ENCODE measurements at places on chromosomes 1 and 21.

DNA sequence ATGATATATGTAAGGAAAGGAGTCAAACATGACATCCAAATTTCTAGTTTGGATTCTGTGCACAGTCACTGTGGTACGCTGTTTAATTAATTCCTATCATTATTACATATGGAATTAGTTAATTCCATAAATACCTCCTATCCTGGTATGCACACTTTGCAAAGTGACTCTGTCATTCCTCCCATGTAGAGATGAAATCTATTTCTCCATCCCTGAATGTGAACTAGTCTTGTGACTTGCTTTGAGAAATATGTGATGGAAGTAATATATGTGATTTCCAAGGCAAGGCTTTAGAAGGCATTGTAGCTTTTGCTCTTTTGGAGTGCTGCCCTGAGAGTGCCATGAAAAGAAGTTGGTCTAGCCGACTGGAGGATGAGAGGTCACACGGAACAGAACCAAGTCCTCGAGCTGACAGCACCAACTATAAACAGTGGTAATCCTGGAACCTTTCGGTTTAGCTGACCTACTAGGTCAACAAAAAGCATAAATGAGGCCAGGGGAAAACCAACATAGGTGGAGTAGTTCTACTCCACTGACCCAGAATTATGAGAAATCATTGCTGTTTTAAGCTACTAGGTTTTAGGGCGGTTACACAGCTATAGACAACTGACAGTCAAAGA is 1.5 kb downstream of the SELENOF start:
- no peak for DNase-seq

- DNase-seq, result no peak
Measured at GRCh38 chr1:220119043-220119512, 25.1 kb downstream of the IARS2 start.

DNA sequence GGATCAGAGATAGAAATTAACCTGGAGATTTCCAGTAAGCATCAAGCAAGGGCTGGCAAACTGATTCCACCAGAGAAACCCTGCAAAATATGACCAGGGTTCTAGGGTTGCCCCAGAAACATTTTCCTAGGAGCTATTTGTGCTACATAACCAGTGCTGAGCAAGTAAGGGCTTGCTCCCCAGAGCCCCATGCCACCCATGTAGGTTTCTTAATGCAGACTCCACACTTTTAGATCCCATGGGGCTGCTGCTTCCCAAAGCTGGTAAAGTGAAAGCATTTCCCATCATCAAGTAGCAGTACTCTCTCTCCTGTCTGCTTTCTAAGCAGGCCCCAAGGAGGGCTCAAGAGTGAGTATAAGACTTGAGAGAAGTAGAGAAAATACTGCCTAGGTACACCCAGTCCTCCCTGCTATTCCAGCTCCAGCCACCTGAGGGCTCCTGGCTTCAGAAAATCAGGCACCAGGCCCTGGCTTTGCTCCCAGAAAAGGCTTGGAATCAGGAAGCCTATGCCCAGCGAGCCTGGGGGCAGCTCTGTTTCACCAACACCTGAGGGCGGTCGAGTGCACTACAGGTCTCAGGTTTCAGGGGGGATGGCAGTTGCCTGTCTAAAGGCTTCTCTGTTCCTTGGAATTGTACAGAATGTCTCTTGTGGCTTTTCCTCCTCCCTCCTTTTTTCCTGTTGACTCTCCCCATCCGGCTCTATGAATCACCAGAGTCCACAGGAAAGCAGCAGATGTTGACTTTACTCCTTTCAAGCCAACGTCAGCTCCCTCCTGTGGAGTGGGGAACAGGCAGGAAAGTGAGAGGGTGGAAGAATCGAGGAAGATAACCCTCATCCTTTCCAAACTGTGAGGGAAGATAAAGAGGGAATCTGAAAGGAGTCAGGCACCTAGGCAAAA is 6.2 kb upstream of the ANKRD35 start:
- DNase-seq, result peak; percentile 19

DNA sequence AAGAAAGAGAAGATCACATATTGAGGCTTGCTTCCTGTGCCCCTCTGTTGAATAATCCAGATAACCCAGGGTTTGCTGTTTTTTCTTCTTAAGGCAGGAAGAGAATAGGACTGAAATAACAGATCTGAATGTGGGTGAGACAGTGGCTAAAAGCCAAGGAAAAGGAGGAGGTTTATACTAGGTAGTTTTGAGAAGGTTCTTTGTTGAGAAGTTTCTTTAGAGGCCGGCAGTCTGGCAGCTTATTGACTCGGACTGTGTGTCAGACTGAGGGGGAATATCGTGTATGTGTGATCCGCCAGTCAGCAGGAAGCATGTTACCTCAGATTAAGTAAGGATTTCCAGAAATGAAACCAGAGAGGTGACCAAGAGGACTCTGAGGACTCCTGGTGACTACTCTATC is 119.8 kb downstream of the PLA2G4A start:
- DNase-seq, result no peak

DNA sequence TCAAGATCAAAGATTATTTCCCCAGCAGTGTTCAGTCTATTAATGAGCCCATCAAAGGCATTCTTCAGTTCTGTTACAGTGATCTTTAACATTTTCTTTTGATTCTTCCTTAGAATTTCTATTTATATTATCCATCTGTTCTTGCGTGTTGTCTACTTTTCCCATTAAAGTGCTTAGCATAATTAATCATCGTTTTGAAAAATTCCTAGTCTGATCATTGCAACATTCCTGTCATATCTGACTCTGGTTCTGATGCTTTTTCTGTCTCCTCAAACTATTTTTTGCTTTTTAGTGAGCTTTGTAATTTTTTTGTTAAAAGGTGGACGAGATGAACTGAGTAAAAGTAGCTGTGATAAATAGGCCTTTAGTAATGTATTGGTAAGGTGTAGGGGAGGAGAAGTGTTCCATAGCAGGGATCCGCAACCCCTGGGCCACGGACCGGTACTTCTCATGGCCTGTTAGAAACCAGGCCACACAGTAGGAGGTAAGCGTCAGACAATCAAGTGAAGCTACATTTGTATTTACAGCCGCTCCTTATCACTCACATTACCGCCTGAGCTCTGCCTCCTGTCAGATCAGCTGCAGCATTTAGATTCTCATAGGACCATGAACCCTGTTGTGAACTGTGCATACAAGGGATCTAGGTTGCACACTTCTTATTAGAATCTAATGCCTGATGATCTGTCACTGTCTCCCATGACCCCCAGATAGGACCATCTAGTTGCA is 163.3 kb downstream of the PIK3R3 start:
- no peak for DNase-seq

DNA sequence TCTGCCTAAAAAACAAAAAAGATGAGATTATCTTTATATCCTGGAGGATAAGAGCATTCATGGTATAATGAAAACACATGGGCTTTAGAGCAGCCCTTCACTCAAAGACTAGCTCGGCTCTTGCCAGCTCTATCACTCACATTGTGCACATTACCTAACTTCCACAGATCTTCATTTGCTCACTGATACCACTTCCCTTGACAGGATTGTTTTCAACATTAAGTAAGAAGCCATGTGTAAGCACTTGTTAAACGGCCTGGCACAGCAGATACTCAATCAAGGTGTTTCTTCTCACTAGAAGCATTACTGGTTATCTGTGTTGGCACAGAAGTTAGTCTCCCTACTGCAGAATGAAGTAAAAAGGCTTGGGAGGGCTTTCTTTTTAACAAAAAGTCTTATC is 18.7 kb downstream of the LPGAT1 start:
- no peak for DNase-seq

All from stimulated activated CD8-positive, alpha-beta memory T cell treated with anti-CD3 and anti-CD28 coated beads, Interleukin-4, amount 100 ng/mL, for 24 hours (primary cell).